ENCODE measurements at places on chromosomes 3 and 15. TPM values are rescaled to one million over a fixed set of nuclear protein-coding genes. Genes with fewer than 3 reads are reported as not detected.
A peak's percentile ranks its signal among the peaks of the same experiment; 100 is the strongest.

GRCh38 chr3:12875857-12876836 is 34.8 kb upstream of the RPL32 start:
- peak; percentile 96 for ATAC-seq

GRCh38 chr15:78993931-78994530 is 49.2 kb upstream of the CTSH start:
- ATAC-seq = no peak

GRCh38 chr3:97306226-97306625 is 458.3 kb upstream of the ARL6 start:
- ATAC-seq = no peak

- no peak for ATAC-seq
These were observed 124.7 kb downstream of the RPL22L1 start for GRCh38 chr3:170745211-170745718.

DNA sequence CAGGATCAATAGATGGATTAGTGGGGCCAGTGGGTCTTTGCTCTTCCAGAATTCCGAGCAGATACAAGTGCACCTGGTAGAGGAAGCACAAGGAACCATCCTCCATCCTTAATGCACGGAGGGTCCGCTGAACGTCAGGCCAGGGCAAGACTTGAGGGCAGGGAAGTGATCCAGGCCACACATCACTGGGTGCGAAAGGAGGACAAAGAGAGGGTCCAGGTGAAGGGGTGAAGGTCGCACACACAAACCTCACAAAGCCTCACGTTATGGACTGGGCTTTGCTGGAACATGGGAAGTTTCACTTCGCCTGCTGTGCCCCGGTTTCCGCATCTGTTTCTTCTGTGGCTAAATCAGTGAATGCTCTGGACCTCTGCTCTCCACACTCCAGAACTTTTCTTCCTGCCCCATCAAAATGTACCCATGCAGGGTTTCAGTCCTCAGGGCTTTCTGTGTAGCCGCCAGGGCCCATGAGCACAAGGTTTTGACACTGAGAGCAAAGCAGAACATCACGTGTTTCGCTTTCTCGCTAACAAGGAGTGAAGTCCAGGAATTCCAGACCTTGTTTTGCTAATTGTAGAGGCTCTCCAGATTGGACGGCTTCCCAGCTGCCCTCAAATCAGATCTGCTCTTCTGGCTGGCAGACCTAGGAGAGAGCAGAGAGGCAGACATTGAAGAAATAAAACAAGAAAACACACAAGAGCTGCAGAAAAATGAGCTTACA is 56.3 kb downstream of the KLF15 start:
- ATAC-seq = no peak

The UROC1 gene
- 0.05 TPM for total RNA-seq

DNA sequence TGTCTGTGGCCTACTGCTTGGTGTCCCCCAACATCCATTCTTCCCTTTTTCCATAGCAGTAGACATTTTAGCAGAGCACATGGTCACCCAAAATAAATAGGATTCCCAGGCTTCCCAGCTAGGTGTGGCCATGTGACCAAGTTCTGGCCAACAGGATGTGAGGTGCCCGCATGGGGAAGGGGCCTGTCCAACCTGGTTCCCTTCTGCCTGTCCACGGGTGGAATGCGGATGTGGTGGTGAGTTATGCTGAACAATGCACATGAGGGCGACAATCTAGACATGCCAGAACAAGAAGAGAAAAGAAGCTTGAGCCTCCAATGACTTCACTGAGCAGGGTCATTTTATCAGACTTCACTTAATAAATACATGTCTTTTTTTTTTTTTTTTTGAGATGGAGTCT is 77.6 kb upstream of the DLG1 start:
- ATAC-seq = no peak

GRCh38 chr3:53921296-53921695 is 29.6 kb upstream of the SELENOK start:
- peak; percentile 77 for ATAC-seq

The MAP6D1 gene
- 2.5 TPM for total RNA-seq

The SMCO1 gene
- total RNA-seq = 0.28 TPM

GRCh38 chr3:191158247-191158646 is 40.8 kb upstream of the OSTN start:
- ATAC-seq = no peak

DNA sequence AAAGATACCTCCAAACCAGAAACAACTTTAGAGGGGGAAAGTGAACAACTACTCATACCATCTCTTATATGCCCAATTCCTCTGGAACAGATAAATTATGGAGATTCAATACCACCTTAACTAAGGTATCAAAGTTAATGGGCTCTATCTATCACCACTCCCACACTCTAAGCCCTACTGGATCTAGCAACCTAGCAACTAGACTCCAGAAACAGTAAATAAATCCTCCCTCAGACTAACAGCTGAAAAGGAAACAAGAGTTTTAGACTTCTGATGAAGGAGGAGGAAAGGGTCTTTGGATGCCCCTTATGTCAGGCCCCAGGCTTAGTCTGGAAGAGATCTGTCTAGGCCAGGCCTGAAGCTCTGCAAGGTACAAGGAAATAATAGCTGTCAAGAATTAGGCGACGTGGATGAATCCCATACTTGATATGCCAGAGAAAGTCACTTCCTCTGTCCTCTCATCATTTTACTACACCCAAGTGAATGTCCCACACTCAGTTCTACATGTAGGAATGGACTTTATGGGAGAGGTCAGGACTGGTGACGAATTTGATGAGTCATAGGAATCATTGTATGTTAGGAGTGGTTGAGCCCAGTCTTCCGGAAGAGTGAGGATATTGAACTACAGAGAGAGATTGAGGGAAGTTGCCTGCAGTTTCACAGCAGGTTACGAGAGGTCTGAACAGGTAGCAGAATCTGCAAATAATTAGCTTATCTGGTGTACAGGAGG is 113.8 kb downstream of the AKAP13 start:
- peak; percentile 99 for ATAC-seq

The COL8A1 gene
- 156 TPM for total RNA-seq

- ATAC-seq = no peak
These were observed 45.2 kb downstream of the SMAD6 start for GRCh38 chr15:66747223-66747622.

DNA sequence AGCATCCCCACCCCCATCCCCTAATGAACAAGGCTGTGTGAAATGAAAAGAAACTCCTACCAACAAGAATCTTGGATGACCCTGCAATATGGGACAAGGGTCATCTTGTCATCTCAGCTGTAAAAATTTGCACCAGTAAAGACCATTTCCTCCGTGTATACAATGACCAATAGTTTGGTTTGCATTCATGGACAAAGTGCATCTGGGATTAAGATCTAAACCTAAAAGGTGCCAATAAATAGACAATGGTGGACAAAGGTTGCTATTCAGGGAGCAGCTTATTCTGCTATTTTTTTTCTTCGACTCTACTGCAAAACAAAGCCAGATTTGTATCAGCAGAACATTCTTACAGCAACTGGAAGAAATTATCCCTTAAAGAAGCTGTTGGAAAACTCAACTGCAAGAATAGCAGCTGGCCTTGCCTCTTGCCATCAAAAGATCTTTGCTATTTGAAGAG is 8.0 kb downstream of the MGLL start:
- ATAC-seq = no peak

- ATAC-seq = no peak
These were observed 355.3 kb upstream of the DCBLD2 start for GRCh38 chr3:99256788-99257187.

GRCh38 chr3:153159771-153160397 is 2.1 kb upstream of the RAP2B start:
- no peak for ATAC-seq

DNA sequence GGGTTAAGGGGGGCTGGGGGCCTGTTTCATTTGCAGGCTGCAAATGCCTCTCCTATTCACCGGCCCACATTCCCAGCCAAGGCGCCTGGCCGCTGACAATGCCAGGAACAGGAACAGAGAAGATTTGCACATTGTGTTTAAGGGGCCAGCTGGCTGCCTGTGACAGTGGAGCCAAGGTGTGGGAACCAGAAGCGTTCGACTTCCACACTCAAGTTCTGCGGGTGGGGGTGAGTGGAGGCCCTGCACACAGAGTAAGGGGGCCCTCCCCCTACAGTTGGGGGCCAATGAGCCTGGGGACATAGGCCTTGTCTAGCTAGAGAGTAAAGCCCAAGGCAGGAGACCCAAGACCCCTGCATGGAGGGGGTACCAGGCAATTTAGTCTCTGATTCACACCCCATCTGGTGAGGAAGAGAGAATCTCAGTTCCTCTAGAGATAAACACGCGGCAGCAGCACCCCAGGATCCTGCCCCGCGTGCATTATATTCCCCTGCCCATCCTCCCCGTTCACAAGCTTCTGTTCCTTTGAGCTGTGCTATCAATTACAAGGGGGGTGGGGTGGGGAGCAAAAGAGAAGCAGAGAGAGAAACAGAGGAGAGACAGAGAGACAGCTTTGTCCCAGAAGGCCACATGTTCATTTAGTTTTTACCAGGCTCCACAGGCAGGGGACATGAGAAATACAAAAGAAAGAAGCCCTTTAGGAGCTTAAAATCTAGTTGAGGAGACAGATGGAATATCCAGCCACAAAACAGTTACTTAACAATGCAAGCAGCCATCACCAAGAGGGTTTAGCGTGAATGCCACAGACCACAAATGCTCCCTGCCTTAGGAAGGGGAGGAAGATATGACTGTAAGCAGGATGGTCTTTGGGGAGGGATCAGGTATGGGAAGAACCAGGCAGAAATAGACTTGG is 9.2 kb downstream of the IGDCC3 start:
- no peak for ATAC-seq

Data from motor neuron (in vitro differentiated cells).